ENCODE measurements at places on chromosomes 1 and 21. TPM values are rescaled to one million over a fixed set of nuclear protein-coding genes. Genes with fewer than 3 reads are reported as not detected.
A peak's percentile ranks its signal among the peaks of the same experiment; 100 is the strongest.

TSSK3 gene
- total RNA-seq = not detected

- DNase-seq = no peak
These were observed 21.8 kb upstream of the H6PD start for GRCh38 chr1:9212735-9213134.

DNA sequence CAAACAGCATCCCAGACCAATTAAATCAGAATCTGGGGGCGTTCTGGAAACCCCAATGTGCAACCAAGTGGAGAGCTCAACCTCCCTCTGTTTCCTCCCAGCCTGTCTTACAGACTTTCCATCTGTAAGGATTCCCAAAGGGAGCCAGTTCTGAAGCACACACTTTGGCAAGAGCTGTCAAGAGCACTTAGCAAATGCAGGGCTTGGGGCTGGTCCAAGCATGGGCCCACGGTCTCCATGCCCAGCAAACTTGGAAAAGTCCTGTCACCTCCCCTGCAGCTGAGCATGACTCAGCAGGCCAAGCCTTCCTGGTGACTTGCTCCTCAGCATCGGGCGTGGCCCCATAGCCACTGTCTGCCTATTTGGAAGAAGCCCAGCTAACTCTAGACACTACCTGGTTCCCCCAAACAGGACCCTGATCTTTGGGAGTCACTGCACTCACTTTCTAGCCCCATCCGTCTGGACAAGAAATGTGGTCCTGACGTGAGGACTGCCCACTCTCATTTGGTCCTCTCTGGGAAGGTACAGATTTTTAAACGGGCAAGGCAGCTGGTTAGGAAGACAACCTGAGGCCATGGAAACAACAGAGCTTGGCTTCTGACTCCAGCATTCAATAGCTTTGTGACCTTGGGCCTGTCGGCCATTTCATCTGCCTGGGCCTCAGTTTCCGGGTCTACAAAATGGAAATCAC is 16.9 kb downstream of the SLC2A1 start:
- peak; percentile 84 for DNase-seq

LHX8 gene
- total RNA-seq = not detected

- no peak for DNase-seq
These were observed 33.3 kb downstream of the LAMB3 start for GRCh38 chr1:209618756-209619420.

- no peak for DNase-seq
These were observed 424.5 kb upstream of the DAB1 start for GRCh38 chr1:57848406-57848805.

DNA sequence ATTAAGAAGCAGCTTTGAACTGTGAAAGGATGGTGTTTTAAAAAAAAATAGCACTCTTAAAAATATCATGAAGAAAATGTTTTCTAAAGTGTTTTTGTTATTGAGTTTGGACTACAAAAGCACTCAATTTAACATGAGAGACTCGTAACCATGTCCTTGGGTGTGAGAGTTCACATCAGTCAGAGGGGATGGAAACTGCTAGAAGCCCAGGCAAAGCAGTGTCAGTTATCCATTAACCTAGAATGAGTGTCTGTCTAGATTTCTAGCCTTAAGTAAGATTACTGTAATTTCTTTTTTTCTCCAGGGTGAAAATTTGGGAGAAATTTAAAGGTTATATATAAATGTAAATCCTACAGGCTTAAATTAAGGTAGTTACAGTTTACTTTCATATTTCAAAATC is 31.7 kb downstream of the SLC5A9 start:
- DNase-seq = no peak

- DNase-seq = no peak
These were observed 17.0 kb downstream of the TTC39A start for GRCh38 chr1:51313268-51313852.

INSRR gene
- total RNA-seq = not detected

SGIP1 gene
- total RNA-seq = 9.5 TPM

DNA sequence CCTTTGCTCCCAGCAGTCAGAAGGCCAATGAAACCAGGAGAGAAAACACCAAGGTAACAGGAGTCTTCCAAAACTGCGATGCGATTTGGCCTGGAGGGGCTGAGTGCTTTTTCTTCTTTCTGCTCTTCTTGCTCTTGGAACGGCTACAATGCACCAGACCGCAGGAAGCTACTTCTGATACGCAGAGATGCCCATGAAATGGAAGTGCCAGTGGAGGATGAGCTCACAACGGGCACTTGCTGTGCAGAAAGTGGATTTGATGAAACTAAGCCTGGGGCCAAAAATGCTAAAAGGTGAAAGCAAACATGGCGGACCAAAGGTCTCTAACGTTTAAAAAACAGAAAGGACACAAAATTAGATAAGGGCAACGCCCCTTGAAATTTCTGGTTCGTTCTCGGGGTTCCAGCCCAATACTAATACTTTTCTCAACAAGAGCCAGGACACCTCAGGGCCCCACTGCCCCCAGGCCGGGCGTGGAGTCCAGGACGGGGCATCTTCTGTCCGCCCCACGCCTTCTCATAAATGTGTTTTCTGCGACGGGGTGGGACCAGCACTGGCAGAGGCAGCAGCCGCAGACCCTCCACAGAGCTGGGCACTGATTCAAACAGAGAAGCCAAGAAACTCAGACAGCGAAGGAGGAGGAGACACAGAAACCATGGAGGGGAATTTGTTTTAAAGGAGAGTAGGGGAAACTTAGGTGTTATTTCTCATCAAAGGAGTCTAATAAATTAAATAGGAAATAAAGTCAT is 101.3 kb downstream of the CRYAA start:
- no peak for DNase-seq

CRYZ gene
- 58.6 TPM for total RNA-seq

Measured in stomach (tissue), 19 donors.